Umbilical cord (tissue), 2 donors: ENCODE measurements at places on chromosomes 5 and 9.
A peak's percentile ranks its signal among the peaks of the same experiment; 100 is the strongest.

DNA sequence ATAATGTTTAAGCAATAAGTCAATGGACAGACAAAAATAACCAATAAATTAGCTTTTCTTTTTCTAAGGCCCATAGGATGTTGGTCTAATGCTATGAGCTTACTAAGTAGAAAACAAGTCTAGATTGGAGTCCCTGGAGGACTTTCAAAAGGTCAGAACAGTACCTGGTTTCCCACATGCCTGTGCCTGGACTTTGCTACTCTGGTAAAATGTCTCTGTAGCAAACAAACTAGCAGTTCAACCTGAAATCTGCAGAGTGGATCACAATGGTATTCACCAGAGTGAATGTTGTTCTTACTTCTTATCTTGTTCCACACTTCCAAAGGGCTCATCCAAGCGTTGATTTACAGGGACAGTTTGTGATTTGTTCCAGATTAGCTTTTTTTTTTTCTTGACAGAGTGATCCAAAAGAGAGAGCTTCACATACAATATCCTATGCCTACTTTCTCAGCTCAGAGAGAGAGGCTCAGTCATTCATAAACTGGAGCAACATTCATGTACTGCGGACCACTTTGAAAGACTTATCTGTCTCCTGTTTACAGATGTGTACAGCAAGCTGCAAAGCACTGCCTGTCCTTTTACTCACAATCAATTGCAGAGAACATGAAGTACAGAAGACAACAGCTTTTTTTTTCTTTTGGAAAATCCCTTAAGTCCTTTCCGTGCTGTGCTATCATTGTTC, 466.1 kb downstream of the SPATA31D1 start:
- DNase-seq, result peak; percentile 11

DNA sequence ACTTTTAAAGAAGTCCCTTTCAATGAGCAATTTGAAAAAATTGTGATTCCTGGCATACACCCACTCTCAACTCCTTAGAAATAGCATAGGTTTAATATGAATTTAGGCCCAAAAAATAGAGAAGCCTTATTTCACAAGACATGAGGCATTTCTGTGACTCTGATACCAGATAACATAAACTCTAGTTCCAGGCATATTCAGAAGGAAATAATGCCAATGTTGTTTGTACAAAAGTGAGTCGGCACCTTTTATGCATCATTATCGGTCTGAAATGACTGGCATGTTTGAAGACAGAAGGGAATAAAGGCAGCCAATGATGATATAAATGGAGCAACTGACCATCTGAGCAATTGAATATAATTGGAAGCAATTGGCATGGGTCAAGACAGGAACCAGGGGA, 19.4 kb upstream of the RECK start:
- DNase-seq, result no peak

GRCh38 chr5:78806544-78806943, 158.0 kb upstream of the LHFPL2 start:
- no peak for DNase-seq

DNA sequence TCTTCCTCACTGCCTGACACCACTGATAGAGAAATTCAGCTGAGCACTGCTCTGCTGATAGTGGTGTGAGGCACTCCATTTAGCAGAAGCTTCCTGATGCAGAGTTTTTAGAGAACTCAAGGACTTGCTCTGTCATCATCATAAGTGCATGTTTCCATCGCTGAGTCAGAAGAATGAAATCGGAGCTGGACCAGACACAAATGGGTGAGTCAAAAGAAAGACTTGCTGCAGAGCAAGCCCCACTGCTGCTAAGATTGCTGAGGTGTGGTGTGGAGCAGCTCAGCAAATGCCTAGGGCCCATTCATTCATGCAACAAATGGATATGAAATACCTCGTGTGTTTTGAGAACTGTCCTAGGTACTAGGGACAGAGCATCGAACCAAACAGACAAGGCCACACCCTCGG, 410.2 kb upstream of the SLC30A5 start:
- DNase-seq, result peak; percentile 89

- no peak for DNase-seq
Observed at GRCh38 chr9:24986331-24986730, 440.6 kb upstream of the IZUMO3 start.

GRCh38 chr5:78546276-78546996, 102.1 kb downstream of the LHFPL2 start:
- DNase-seq, result no peak

GRCh38 chr5:158809310-158809850, 290.3 kb downstream of the EBF1 start:
- no peak for DNase-seq

DNA sequence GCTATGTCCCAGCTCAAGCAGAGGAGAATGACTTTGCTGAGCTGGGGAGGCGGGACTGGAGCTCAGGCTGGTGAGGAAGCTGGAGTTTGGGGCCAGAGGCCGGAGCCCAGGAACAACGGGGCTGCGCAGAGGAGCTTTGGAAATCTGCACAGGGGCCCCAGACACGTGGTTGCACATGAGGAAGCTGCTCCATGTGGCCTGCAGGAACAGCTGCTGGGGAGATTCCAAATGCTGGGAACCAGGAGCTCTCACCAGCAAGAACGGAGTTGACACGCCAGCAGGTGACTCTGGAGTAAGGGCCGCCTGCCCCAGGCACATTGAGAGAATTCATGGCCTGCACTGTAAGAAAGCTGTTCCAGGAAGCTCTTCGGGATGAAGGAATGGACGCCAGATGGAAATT, 91.0 kb downstream of the OLFM1 start:
- DNase-seq, result no peak

- no peak for DNase-seq
Observed at GRCh38 chr5:66949066-66949465, 247.5 kb downstream of the CD180 start.

- DNase-seq, result no peak
Observed at GRCh38 chr5:149381261-149381985, 2.3 kb upstream of the IL17B start.

GRCh38 chr9:111896942-111897600, 457 bp downstream of the UGCG start:
- DNase-seq, result no peak

DNA sequence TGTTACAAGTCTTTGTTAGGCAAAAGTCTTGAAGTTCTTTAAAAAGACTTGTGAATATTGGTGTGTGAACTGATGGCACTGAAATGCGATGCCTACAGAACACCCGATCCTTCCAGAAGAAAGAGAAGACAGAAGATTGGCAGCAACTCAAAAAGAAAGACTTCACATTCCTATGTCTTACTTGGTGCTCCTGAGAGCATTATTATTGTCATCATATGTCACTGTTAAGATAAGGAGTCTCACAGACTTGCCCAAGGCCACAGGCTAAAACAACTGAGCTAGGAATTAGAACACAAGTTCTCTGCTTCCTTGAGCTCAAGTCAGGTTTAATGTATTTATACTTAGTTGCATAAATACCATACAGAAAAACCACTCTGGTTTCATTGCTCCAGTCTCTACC, 198.0 kb downstream of the PARP8 start:
- DNase-seq, result peak; percentile 52

DNA sequence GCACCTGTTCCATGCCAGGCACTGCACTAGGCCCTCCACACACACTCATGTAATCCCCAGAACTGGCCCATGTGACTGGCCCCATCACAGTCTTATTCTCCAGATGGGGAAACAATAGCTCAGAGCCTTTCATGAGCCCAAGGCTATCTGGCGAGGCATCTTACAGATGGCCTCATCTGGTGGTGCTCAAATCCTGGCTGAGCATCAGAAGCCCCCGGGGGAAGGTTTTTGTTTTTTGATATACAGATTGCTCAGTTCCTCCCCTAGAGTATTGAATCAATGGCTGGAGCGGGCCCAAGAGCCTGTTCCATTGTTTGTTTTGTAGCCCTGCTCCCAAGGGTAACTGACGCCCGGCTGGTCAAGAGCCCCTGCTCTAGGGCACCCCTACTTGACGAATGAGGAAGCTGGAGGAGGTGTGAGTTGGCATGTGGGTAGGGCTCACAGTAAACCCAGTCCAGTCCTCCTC, 145.3 kb upstream of the RAPGEF1 start:
- DNase-seq, result no peak

- no peak for DNase-seq
Observed at GRCh38 chr5:163544041-163544440, 38.6 kb downstream of the MAT2B start.

DNA sequence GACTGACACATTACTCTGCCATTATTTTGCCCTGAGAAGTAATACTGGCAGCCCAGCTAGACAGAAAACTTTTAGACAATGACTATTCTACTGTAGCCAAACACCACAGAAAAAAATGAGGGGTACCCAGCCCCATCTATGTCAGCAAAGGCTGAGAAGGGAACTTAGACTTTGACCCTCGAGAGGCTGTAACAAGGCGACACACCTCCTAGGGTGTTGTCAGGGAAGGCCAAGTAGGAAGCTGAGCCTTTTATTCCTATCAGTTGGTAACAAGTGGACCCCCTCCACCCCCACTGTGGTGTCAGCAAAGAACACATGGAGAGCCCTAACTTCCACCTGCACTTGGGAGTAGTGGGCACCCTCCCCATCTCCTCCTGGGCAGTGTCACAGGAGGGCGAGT, 55.6 kb downstream of the SPTLC1 start:
- no peak for DNase-seq

GRCh38 chr5:124661317-124662141, 84.9 kb downstream of the ZNF608 start:
- peak; percentile 74 for DNase-seq

GRCh38 chr5:154371687-154372086, 74.1 kb upstream of the SAP30L start:
- peak; percentile 91 for DNase-seq

- peak; percentile 51 for DNase-seq
Observed at GRCh38 chr9:34252670-34253459, 74.0 kb downstream of the UBAP1 start.

DNA sequence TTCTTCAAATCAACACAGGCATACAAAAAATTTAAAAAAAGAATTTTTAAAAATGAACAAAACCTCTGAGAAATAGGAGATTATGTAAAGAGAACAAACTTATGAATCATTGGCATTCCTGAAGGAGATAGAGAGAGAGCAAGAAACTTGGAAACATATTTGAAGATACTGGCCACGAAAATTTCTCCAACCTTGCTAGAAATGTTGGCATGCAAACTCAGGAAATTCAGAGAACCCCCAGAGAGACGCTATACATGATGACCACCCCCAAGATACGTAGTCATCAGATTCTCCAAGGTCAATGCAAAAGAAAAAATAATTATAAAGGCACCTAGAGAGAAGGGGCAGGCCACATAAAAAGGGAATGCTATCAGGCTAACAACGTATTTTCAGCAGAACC, 472.5 kb downstream of the MTRR start:
- no peak for DNase-seq

GRCh38 chr5:178216088-178216534, 11.8 kb downstream of the HNRNPAB start:
- DNase-seq, result no peak

DNA sequence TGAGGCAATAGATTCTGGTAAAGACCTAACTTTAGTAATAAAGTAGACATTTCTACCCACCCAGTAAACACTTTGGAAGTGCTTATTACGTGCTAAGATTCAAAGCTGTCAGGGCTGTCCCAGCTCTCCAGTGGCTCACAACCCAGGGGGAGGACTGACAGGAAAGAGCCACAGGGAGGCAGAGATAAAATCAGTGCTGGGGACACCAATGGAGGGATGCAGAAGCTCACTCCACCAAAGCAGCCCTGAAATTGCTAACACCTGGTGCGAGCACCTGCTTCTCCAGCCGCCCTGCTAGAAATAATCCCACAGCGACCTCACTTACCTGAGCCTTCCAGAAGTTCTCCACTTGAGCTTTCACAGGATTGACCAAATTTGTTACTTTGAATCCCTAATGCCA, 501.0 kb downstream of the BNC2 start:
- DNase-seq, result no peak

- DNase-seq, result no peak
Observed at GRCh38 chr5:96778409-96778808, 29.3 kb downstream of the ERAP1 start.

DNA sequence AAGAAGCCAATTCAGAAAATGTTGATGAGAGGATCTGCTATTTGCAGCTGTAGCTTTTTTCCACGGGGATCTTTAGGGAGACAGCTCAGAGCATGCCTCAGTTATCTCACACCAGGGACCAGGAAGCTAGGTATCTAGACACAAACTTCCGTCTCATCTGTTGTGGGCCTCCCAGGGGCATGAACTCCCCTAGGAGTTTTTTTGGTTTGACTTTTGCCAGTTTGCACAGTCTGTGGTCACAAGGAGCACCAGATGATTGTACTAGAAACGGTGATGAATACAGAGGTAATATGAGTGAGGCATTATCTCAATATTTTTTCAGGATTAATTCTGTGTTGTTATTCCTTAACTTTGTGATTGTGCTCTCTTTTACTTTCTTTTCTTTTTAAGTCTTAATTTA, 533.2 kb upstream of the SEMA6A start:
- DNase-seq, result no peak

DNA sequence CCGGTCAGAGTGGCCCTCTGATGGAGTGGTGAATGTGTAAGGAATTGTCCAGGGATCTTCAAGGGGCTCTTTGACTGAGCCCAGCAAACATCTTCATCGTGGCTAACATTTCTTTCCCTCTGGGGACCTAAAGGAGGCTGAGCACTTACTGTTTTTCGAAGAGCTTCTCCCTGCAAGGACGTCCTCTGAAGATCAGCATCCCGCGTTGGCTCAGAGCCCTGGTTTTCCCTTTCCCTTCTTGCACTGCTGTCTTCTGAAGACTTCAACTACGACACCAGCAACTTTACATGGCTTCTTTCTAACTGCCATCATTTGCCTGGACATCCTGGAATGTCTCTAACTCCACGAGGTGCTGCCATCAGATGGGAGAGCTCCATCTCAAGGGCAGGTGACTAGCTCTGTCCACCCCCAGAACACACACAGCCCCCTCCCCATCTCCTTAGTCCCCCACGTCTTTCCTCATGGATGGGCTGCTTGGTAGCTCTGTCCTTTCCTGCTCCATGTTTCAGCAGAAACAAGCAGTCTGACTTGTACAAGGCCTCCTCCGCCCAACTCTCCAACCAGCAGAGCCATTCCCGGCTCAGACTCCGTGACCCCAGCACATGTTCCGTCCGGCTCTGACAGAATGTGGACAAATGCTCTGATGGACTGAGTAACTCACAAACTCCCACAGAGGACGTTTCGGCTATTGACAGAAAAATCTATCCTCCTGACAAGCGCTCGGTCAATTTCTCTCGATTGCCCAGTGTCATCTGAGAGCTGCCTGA, 17.1 kb downstream of the SHB start:
- no peak for DNase-seq

- no peak for DNase-seq
Observed at GRCh38 chr5:124590686-124591085, 155.8 kb downstream of the ZNF608 start.

DNA sequence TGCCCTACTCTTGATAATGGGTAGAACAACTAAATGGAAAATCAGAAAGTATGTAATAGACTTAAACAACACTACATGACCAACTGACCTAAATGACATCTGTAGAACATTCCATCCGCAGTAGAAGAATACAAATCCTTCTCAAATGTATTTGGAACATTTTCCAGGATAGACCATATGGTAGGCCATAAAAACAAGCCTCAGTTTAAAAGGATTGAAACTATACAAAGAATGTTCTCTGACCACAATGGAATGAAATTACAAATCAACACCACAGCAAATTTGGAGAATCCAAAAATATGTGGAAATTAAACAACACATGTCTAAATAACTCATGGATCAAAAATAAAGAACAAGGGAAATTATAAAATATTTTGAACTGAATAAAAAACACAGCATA, 189.2 kb downstream of the NDUFS4 start:
- no peak for DNase-seq

- DNase-seq, result peak; percentile 89
Observed at GRCh38 chr9:6007770-6008168, 7.7 kb downstream of the RANBP6 start.
